ENCODE measurements at places on chromosomes 12 and 14. TPM values are rescaled to one million over a fixed set of nuclear protein-coding genes. Genes with fewer than 3 reads are reported as not detected.

DNA sequence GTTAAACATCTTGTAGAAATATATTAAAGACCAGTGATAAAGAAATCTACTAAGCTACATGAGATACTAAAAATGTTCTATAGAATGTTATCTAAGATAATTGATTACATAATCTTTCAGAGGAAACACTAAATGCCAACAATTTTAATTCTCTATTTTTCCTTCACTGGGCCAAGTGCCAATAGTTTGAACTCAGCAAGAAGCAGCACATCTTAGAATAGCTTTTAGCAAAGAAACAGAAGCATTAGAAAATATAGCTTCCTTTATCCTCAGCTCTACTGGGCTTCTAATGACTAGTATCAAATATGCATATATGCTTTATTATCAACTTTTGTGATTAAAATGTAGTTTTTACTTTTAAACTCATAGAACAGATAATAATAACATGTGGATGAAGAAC is 461.4 kb upstream of the USP15 start:
- no peaks in the 10 kb centered on the region for H3K36me3 ChIP-seq
- H3K27me3 ChIP-seq, result no peaks in the 10 kb centered on the region
- no peak overlapping the region for H3K27ac ChIP-seq
- DNase-seq, result no peak

GRCh38 chr14:63205866-63206265 is 1.6 kb downstream of the RHOJ start:
- no peak for DNase-seq
- H3K27me3 ChIP-seq, result peaks cover 10% of the 10 kb centered on the region
- no peak overlapping the region for H3K27ac ChIP-seq
- no peaks in the 10 kb centered on the region for H3K36me3 ChIP-seq
- H3K4me1 ChIP-seq, result no peaks in the 10 kb centered on the region

DNA sequence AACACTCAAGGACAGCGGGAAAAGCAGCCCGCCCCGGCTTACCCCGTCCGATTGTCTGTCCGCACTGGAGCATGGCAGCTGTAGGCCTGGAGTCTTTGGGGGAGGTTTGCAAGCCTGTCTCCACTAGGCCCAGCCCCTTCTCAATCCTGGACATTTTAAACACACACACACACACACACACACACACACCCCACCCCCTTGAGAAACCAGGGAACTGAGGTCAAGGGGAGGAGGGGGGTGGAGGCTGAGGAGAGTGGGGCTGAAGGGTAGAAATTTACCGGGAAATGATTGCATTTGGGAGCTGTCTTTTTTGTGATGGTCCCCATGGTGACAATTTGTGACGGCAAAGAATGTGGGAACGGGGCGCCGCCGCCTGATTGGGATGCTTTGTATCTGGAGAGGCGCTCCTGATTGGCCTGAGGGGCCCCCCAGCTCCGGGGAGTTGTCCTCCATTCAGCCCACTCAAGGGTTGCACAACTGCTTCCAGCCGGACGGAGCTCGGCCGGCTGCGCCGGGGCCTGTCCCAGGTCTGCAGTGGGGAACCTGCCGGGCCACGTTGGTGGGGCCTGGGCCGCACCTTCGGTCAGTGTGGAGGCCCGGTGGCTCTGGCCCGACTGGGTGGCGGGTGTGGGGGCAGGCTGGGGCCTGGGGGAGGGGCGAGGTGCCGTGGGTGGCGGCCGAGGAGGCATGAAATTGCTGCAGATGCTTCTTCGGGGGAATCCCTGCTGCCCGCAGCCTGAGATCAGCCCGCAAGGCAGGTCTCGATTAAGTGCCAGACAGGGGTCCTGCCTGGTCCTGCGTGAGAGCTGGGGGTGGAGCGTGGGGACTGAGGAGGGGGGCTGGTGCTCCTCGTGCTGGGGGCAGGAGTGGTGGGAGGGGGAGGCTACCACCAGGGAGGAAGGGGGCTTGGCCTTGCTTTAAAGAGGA is at the start of gene FAM181A:
Gene FAM181A, plus strand, starts transcription at position 472 of the 927 bp plus-strand sequence. CDS start 942 bp downstream, outside the sequence.
- H3K4me3 ChIP-seq, result no peak within 1 kb of the TSS
- H3K27me3 ChIP-seq, result no peaks in the 10 kb centered on the region
- no peak within 1 kb of the TSS for H3K27ac ChIP-seq

GRCh38 chr12:104877103-104877705 is 80.9 kb downstream of the SLC41A2 start:
- no peak overlapping the region for H3K27ac ChIP-seq
- H3K36me3 ChIP-seq, result no peaks in the 10 kb centered on the region
- H3K4me3 ChIP-seq, result no peak overlapping the region
- no peaks in the 10 kb centered on the region for H3K27me3 ChIP-seq
- H3K4me1 ChIP-seq, result no peaks in the 10 kb centered on the region

GRCh38 chr12:125296701-125297100 is 231.5 kb downstream of the AACS start:
- no peaks in the 10 kb centered on the region for H3K36me3 ChIP-seq
- no peak overlapping the region for H3K4me3 ChIP-seq
- no peaks in the 10 kb centered on the region for H3K4me1 ChIP-seq
- DNase-seq, result no peak

DNA sequence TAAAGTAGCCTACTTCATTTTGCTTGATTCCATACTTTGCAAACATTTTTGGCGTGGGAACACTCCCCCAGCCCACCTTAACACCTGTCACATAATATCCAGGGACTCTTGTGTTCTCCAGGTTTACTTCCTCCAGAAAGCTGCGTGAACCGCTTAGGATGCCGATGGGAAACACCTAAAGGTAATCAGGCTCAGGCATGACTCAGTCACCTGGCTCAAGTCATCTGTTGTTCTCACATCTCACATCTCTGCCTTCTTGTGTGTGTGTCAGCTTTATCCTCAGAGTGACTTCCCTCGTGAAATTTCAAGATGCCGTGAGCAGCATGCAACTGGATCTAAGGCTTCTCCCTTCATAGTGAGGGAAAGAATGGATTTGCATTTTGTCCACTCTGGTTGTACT is 48.1 kb upstream of the DUSP6 start:
- peaks cover 6% of the 10 kb centered on the region for H3K4me1 ChIP-seq
- no peaks in the 10 kb centered on the region for H3K27me3 ChIP-seq
- no peak for DNase-seq
- no peak overlapping the region for H3K4me3 ChIP-seq

DNA sequence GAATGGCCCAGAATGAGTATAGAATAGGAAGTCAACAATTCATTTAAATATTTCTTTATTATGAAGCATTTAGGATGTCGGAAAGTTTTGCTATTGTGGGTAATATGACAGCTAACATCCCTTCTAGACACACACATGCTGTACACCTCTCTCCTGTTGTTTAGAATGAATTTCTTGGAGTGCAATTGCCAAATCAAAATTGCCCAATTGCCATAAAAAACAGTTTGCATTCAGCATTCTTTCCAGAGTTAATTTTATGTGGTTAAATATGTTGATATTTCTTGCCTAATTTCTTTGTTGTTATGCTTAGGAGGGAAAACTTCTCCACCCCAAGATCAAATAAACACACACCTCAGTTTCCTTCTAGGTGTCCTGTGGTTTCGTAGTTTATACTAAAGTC is 16.9 kb upstream of the SMCO2 start:
- H3K27me3 ChIP-seq, result no peaks in the 10 kb centered on the region
- no peaks in the 10 kb centered on the region for H3K36me3 ChIP-seq
- H3K4me3 ChIP-seq, result no peak overlapping the region
- no peak for DNase-seq
- H3K27ac ChIP-seq, result no peak overlapping the region

- no peaks in the 10 kb centered on the region for H3K4me1 ChIP-seq
- DNase-seq, result no peak
- H3K27ac ChIP-seq, result no peak overlapping the region
- H3K36me3 ChIP-seq, result peaks cover 15% of the 10 kb centered on the region
- H3K4me3 ChIP-seq, result no peak overlapping the region
These were observed 10.3 kb downstream of the MIS18BP1 start for GRCh38 chr14:45242706-45243105.

GRCh38 chr12:66956300-66956699 is 277.4 kb upstream of the GRIP1 start:
- H3K27ac ChIP-seq, result no peak overlapping the region
- no peaks in the 10 kb centered on the region for H3K27me3 ChIP-seq
- no peak for DNase-seq
- no peaks in the 10 kb centered on the region for H3K36me3 ChIP-seq
- H3K4me1 ChIP-seq, result no peaks in the 10 kb centered on the region
- no peak overlapping the region for H3K4me3 ChIP-seq

DNA sequence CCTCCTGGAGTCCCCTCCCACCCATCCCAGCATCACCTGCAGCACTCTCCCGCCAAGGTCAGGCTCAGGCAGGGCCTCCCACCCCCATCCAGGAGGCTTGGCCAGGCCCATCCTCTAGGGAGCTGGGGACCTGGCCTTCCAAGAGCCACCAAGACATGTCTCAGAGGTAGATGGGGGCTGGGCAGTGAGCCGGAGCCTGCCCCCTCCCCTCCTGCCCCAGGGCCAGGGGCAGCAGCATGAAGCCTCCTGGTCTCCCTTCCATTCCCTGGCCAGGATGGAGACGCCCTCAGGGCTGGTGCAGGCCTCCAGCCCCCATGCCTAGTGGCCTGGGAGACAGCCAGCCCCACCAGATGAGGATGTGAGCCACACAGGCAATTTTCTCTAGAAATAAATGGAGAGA is 69.3 kb upstream of the C14orf180 start:
- no peaks in the 10 kb centered on the region for H3K36me3 ChIP-seq
- H3K4me1 ChIP-seq, result no peaks in the 10 kb centered on the region
- H3K27ac ChIP-seq, result no peak overlapping the region
- peaks cover 15% of the 10 kb centered on the region for H3K27me3 ChIP-seq
- H3K4me3 ChIP-seq, result no peak overlapping the region

- no peak for DNase-seq
- no peak overlapping the region for H3K4me3 ChIP-seq
- no peak overlapping the region for H3K27ac ChIP-seq
- no peaks in the 10 kb centered on the region for H3K36me3 ChIP-seq
- H3K27me3 ChIP-seq, result peaks cover 4% of the 10 kb centered on the region
These were observed 1024.9 kb downstream of the TMEM121 start for GRCh38 chr14:106551265-106551664.

GRCh38 chr12:68350753-68351152 is 18.6 kb upstream of the MDM1 start:
- no peak overlapping the region for H3K27ac ChIP-seq
- no peak for DNase-seq
- no peaks in the 10 kb centered on the region for H3K27me3 ChIP-seq
- H3K4me3 ChIP-seq, result no peak overlapping the region

DNA sequence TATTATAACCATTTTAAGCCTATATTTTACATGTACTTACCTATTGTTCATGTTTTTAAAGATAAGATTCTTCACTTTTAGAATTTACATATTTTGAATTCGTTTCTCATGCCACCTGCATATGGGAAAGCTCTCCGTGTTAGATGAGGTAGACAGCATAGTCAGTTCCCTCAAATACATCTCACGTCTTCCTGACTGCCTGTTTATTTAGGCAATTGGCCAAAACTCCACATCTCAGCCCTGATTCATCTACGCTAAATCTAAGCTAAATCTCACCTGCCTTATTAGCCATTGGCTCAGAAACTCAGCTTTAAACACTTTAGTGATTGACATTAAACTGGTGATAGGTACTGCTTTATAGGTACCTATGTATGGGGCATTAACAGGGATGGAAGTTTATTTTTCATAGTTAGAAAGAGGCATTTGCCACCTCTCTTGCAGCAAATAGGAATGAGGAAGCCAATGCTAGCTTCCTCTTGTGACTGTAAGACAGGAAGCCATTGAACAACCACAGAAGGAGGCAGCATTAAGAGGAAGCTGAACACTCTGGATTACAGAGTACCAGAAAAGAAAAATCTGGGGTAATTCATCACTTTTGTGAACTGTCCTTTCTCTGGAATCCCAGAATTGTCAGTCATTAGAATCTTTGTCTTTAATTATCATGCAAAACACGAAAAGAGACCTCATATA is 111.9 kb downstream of the LRFN5 start:
- no peaks in the 10 kb centered on the region for H3K36me3 ChIP-seq
- H3K27ac ChIP-seq, result no peak overlapping the region
- DNase-seq, result no peak
- peaks cover 7% of the 10 kb centered on the region for H3K4me1 ChIP-seq

GRCh38 chr12:2465681-2466080 is 329.1 kb upstream of the FKBP4 start:
- DNase-seq, result no peak
- H3K4me3 ChIP-seq, result no peak overlapping the region
- H3K27me3 ChIP-seq, result peaks cover 1% of the 10 kb centered on the region
- H3K4me1 ChIP-seq, result no peaks in the 10 kb centered on the region
- no peak overlapping the region for H3K27ac ChIP-seq

DNA sequence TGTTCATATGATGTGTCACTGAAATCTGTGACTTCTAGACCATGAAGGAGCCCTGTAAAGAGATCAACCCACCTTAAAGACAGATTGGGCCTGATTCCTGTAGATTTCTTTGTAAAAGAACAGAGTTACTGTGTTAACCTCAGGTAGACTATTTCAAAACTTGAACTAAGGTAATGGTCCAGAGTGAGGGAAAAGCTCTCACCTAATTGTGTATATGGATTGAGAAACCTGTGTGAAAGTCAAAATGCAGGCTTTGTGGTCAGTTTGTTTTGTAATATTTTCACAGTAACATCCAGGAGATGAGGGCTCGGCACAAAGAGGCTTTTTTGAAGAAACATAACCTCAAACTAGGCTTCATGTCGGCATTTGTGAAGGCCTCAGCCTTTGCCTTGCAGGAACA is 16.4 kb downstream of the DLST start:
- DNase-seq, result no peak
- H3K27ac ChIP-seq, result peak overlapping the region; percentile 31
- H3K36me3 ChIP-seq, result peaks cover 99% of the 10 kb centered on the region
- H3K4me3 ChIP-seq, result no peak overlapping the region
- H3K4me1 ChIP-seq, result no peaks in the 10 kb centered on the region
- H3K27me3 ChIP-seq, result no peaks in the 10 kb centered on the region

DNA sequence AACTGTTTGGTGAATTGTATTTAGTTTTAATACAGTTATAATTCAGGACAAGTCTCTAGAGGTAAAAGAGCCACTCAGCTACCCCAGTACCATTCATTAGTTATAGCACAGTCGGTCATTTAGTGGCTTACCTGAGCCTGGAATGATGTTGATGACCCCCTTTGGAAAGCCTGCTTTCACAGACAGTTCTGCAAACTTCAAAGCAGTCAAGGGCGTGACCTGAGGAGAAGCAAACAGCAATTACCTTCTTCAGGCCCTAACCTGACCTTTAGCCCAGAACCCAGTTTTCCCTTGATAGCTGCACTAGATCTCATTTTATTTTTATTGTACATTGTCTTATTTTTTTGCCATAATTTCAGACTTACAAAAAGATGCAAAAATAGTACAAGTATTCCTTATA is 43.8 kb downstream of the ALDH1L2 start:
- no peak overlapping the region for H3K4me3 ChIP-seq
- H3K4me1 ChIP-seq, result peaks cover 16% of the 10 kb centered on the region
- no peaks in the 10 kb centered on the region for H3K36me3 ChIP-seq

Gene PTHLH
- total RNA-seq, result not detected

Gene SLC2A14
- total RNA-seq, result not detected

Gene USP15
- total RNA-seq, result 164 TPM

Gene GYS2
- total RNA-seq, result 0.31 TPM

Gene NTN4
- not detected for total RNA-seq

Gene KIF21A
- total RNA-seq, result 9.5 TPM

Gene CLEC2B
- 95.6 TPM for total RNA-seq

Gene FOXG1
- total RNA-seq, result not detected

Gene FZD10
- total RNA-seq, result not detected

Gene PLBD1
- 0.25 TPM for total RNA-seq

Gene RNASE11
- not detected for total RNA-seq

Measured in naive thymus-derived CD8-positive, alpha-beta T cell (primary cell).